ENCODE measurements at places on chromosomes 2 and 18.

DNA sequence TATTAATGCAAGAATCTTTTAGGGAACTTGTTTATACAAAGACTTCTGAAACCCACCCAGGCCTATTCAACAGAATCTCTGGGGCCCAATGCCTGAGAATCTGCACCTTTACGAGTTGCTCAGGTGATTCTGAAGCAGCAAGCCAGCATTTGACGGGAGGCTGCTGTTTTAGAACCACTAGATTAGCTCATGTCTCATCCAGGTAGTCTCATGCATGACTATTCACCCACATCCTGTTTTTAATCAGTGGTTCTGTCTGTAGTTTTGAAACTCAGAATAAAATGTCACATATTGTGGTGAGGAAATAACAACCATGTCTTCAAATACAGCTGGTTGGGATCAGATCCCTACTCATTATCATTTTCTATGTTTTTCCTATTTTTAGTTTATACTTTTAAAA, 39.5 kb downstream of the CYTIP start:
- DNase-seq: peak; percentile 58

GRCh38 chr2:176833671-176834070, 378.9 kb upstream of the HNRNPA3 start:
- DNase-seq: no peak

GRCh38 chr2:108835040-108835439, 48.5 kb downstream of the CCDC138 start:
- DNase-seq: no peak

DNA sequence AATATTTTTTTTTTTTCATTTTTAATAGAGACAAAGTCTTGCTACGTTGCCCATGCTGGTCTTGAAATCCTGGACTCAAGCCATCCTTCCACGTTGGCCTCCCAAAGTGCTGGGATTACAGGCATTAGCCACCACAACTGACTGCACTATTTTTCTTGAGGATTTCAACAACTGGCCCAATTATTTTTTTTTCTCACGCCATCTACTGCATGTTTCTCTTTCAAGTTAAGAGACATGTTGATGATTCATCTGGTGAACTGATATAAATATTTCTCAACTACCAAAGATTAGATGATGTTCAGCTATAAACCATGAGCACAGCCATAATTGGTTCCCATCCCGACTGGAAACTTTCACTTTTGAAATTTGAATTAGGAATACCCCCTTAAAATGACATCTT, 688.4 kb upstream of the SYT4 start:
- DNase-seq: no peak

- DNase-seq: no peak
Observed at GRCh38 chr2:114083717-114084387, 194.0 kb downstream of the ACTR3 start.

DNA sequence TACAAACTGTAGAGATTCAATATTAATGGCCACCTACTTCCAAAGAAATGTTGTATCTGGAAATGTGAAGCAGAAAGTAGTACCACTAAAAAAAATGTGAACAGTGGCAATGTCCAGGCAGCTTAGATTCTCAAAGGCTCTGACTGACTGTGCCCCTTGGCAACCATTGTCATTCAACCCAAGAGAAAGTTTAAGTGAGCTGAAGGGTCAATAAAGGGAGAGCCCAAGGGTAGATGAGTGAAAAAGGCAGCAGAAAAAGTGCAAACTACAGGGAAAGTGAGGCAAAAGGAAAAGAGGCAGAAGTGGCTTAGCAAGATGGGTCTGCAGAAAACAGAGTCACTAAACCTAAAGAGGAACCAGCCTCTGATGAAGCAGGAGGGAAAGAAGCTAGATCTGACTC, 802.9 kb downstream of the CPS1 start:
- no peak for DNase-seq

GRCh38 chr2:204240961-204241360, 304.3 kb upstream of the PARD3B start:
- DNase-seq: no peak

GRCh38 chr2:224523626-224524577, 61.3 kb downstream of the CUL3 start:
- DNase-seq: no peak

DNA sequence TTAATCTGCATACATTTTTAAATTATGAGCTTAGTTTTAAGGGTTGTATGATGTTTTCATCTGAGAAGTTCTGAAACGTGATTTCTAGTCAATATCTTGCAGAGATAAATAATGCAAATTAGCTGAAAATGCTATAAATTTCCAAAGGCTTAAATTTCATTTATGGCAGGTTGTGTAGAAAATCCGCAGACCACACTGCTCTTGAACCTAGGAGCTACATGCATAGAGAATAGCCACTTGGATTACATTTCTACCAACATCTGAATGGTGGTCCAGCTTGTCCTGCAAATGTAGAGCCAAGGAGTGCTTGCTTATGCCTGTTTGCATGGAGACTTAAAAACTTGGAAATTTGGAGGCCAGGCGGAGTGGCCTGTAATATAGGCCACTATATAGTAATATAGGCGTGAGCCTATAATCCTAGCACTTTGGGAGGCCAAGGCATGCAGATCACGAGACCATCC, 6.8 kb downstream of the MAT2A start:
- DNase-seq: no peak

DNA sequence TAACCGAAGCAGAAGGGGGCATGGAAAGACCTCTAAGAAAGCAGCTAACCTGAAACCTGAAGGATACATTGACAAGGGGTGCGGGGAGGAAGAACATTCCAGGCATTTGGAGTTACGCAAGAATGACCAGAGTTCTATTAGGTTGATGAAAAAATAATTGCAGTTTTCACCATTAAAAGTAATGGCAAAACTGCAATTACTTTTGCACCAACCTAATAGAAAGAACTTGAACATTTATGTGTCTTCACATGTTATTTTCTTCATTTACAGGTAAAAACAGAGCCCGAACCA, 110.5 kb downstream of the LYPD6B start:
- DNase-seq: no peak

GRCh38 chr2:145909766-145910165, 1389.8 kb upstream of the ZEB2 start:
- no peak for DNase-seq

DNA sequence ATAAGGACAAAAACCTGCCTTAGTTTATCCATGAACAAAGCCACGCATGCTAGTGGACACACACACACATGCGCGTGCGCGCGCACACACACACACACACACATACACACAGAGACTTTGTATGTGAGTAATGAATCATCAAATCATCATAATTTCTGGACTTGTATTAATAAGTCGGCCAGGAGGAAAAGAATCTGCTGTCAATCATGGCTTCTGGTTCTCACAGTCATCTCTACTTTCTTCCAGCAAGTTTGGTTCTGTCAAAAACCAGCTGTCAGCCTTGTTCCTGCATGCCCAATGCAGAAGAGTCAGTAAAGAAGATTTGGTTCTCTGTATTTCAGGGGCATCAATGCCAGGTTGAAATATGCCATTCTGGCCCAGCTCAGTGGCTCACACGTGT, 1.1 kb upstream of the TTR start:
- no peak for DNase-seq

DNA sequence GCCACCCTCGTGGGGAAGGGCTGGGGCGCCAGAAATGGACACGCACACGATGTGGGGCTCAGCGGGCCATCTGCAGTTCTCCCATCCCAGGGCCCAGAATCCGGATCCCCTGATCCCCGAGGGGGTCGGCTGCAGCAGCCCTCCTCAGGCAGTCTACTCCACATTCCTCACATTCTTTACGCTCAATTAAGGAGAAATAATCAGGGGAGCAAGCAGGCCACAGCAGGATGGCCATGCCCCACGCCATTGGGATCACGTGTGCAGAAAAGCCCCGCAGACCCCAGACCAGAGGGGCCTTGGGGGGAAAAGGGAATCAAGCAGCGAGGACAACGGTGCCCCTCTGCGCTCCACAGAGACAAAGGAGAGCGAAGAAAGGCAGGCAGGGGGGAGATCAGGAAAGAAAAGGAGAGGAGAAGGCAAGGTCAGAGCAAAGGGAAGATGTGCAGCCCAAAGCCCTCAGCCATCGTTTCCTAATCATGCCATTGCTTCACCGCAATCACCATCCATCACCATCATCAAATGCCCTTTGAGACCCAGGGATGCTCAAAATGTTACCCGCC, 17.5 kb upstream of the PKDCC start:
- no peak for DNase-seq

- no peak for DNase-seq
Observed at GRCh38 chr2:8232871-8233270, 449.0 kb upstream of the ID2 start.

- no peak for DNase-seq
Observed at GRCh38 chr2:156031121-156031520, 301.4 kb downstream of the NR4A2 start.

GRCh38 chr18:47593744-47594472, 336.6 kb downstream of the SMAD2 start:
- DNase-seq: no peak

DNA sequence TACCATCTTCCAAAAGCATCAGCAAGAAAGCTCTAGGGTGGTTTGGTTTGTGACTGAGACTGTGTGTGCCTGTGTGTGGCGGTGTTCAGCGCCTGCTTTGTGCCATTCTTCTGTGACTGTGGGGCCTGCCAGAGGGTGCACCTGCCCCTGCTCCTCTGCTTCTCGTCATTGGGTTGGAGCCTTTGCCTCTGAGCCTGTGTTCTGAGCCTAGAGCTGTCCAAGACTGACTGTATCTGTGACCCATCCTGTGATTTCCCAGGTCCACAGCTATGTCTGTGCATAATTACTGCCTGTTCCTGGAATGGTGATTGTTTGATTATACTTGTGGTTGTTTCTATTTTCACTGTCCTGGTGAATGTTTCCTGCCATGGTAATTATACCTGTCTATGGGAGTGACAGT, 57.1 kb upstream of the KLHL29 start:
- no peak for DNase-seq

- no peak for DNase-seq
Observed at GRCh38 chr2:208638059-208638458, 231.5 kb downstream of the PTH2R start.

DNA sequence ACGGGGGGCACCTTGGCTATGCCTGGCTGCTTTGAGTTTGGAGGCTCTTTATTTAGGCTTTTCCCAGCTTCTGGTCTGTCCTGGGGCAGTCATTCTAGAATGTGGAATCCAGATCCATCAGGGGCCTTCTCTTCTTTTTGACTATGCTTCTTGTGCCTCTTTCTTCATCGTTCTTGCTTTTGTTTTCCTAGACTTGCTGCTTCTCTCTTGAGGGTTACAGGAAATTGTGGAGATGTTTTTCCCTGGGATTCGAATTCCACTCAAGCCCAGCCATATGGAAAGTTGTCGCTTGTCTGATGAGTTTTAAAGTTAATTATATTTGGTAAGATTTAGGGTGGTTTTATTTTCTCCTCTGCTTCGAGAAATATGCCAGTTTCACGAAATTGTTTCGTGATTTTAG, 2.4 kb downstream of the GLI2 start:
- no peak for DNase-seq

DNA sequence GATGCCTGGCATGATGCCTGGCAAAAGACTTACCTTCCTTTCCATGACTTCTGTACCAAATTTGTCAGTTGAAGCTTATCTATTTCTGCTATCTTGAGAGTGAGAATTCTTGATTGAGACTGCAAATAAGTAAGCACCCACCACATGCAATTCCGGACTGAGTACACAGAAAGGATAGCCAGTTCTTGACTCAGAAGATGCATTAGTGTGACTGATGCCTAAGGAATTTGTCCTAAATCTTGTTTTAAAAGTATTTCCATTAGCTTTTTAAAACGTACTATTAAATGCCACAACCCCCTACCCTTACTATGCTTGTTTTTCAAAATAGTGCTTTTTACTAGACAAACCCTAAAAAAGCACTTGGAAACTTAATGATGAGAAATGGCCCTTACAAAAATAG, 545 bp downstream of the MPP4 start:
- no peak for DNase-seq

DNA sequence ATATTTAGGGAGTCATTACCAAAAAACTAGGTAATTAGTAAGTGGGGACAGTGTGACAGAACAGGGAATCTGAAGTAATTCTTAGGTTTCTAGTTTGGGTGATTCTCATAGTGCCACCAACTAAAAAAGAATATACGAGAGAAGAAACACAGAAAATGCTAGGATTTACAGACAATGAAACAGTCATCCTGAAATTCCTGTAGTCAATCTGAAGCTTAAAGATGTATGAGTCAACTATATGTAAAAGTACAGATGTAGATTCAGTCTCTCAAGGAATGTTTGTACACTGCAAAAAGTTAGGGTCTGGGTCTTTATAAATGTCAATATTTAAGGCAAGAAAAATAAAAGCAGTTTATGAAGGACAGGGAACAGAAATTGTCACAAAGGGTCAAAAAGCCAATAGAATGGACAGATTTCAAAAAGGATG, 107.0 kb downstream of the STRN start:
- no peak for DNase-seq

DNA sequence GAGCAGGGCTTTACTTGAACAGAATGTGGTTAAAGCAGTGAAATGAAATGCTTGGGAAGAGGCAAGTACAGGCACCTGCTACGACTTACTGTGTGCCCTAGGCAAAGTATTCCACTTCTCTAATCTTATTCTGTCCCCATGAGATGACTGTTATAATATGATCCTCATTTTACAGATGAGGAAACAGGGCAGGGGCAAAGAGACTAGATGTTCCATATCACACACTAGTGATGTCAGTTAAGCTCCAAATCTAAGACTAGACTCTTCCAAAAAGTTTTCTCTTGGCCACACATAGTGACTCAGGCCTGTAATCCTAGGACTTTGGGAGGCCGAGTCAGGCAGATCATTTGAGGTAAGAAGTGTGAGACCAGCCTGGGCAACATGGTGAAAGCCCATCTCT, 235.0 kb downstream of the SETBP1 start:
- DNase-seq: no peak

DNA sequence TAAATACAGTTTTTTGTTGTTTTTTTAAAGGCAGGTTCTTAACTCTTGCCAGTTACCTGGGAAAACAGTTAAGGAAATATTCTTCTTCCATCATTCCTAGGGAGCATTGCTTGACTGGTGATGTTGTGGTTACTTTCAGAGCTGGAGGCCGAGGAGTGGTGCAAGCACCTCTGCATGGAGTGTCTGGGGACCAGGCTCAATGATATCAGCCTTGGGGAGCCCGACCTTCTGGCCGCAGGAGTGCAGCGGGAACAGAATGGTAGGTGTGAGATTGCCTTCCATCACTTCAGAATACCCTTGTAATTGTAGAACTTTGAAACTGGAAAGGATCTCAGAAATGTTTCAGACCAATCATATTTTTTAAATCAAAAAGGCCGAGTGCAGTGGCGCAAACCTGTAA, 270.1 kb downstream of the CD226 start:
- DNase-seq: no peak

- DNase-seq: no peak
Observed at GRCh38 chr2:201118961-201119854, 3.2 kb downstream of the CFLAR start.

DNA sequence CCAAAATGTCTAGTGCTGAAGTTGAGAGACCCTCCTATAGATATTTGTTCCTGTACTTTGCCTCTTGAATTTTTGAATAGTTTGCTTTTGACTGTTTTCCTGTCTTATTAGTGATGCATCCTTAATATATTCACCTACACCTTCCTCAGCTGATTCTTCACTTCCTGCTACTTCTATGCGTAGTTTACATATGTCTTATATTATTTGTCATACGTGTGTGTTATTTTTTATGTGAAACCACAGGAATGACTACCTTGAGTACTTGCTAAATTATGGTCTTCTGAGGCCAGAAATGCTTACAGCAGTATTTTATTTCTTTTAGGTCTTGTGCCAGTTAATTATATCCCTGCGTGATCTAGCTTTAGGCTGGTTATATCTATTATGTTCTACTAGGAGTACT, 9.9 kb downstream of the UBE2E3 start:
- DNase-seq: no peak

- DNase-seq: no peak
Observed at GRCh38 chr2:5693287-5694201, 1.4 kb downstream of the SOX11 start.

GRCh38 chr2:149540138-149540537, 47.4 kb downstream of the MMADHC start:
- DNase-seq: no peak

All from stimulated activated CD4-positive, alpha-beta T cell treated with anti-CD3 and anti-CD28 coated beads, Interleukin-2, amount 100 ng/mL, for 4 hours (primary cell).